ENCODE measurements at places on chromosomes 2 and 18.
A peak's percentile ranks its signal among the peaks of the same experiment; 100 is the strongest.

DNA sequence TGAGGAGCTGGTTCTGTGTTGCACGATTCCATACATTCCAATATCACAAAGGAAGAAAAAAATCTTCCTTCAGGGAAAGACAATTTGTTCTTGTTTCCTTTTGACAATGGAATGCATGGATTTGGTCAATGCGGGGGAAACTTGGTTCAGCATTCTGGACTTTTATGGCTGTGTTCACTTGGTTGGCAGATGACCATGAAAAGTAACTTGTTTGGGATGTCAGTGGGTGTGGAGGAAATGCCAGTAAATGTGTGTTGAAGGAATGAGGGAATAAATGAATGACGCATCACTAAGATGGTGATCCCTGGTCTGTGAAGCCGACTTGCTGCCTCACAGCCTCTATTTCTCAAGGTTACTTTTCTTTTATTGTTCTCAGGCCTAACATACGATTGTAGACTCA, 53.7 kb downstream of the THUMPD2 start:
- no peak for DNase-seq

DNA sequence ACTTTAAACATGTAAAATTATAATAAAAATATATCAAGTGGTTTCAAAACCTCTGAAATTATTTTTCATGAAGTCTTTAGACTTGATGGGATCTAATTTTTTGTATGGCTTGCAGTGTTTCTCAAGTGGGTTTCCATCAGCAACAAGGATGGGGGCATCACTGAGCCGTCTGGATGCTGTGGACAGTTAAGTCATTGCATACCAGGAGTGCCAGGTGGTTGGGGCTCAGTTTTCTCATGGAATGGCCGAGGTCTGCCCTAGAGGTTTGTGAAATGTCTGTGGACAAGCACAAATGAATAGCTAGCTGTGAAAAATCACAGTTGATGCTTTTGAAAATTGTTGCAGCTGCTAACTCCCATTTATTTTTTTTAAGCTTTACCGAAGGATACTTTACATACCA, 1.7 kb downstream of the PRELID3A start:
- no peak for DNase-seq

GRCh38 chr2:111117598-111118480, 2.9 kb upstream of the BCL2L11 start:
- DNase-seq, result no peak

DNA sequence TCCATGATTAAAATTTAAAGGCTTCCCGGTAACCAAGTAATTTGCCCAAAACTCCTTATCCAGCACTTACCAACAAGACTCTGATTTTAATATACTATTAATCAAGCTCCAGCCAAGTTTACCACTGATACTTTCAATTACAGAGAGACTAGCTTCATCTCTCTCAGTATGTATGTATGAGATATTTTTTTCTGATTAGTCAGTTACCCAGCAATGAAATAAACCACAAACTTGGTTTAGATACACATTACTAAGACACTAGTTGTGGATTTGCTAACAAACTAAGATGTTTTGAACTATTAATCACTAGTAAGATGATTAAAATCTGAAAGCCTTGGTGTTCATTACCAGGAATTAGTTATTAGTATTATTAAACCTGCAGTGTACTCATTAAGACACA, 1272.2 kb upstream of the ACVR2A start:
- no peak for DNase-seq

- peak; percentile 51 for DNase-seq
Measured at GRCh38 chr18:69400253-69400975, at the start of gene DOK6. TSS of gene DOK6 (plus strand) at chr18:69400888.

- peak; percentile 63 for DNase-seq
Measured at GRCh38 chr2:52311862-52312261, 1279.9 kb upstream of the NRXN1 start.

GRCh38 chr2:134275058-134275862, 21.4 kb downstream of the MGAT5 start:
- DNase-seq, result no peak

- DNase-seq, result no peak
Measured at GRCh38 chr2:84701880-84702279, 179.0 kb downstream of the TRABD2A start.

- no peak for DNase-seq
Measured at GRCh38 chr2:190948671-190949070, 65.3 kb downstream of the STAT1 start.

DNA sequence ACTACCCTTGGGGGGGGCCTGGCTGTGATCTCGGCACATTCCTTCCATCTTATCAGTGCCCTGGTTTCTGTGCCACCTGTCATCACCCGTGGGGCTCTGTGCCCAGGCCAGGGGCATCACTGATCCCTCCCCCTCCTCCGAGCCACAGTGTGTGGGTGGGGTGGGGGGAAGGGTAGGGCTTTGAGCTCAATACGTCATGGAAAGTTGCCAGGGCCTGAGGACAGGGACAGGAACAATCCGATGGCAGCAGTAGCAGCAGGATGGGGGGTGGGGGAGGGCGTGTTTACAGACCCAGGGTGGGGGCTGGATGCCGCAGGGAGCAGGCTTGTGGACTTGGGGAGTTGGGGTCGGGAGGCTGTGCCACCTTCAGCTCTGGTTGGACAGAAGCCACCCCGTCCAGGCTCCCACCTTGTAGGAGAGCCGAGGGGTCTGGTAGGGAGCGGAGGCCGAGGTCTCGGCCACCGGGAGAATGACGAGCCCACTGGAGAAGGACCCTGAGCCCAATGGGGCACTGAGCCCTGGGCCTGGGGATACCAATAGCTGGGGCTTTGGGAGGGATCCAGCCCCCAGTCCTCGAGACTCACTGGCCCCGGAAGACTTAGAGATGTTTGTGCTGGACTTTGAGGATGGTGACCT, 3.5 kb downstream of the SLC4A3 start:
- DNase-seq, result no peak

- DNase-seq, result no peak
Measured at GRCh38 chr18:35624146-35624545, 42.6 kb downstream of the GALNT1 start.

DNA sequence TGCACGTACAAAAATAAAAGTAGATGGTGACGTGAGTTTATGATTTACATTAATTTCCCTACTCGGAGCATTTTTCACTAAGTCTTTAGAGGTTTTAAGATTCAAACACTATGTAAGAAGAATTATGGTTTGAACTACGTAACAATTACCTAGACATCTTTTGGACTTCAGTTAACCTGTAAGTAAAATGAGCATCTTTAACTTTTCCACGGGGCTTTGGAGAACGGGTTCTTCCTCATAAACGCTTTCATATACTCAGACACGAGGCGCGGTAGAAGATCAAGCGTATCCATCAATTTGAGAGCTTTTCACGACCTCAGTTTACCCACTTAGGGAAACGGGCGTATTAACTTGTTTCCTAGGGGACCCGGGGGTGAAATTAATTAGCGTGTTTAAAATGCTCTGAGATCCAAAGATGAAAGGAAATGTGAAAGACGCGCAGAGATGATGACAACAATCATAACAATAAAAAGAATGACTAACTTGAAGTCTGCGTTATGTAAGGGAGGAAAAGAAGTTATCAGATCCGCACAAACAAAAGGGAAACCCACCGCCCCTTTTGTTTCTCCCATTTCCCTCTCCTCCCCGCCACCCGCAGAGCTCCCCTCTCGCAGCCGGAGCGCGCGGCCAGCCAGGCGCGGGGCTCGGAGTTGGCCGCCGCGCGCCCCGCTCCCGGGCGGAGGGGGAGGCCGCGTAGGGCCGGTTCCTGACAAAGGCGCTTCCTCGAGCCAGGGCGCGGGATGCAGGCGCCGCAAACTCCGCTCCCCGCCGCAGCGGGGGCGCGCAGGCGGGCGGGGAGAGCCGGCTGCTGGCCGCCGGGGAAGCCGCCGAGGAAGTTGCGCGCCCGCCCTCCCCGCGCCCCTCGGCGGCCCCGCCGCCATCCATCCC, 807 bp downstream of the PELI1 start:
- peak; percentile 25 for DNase-seq

DNA sequence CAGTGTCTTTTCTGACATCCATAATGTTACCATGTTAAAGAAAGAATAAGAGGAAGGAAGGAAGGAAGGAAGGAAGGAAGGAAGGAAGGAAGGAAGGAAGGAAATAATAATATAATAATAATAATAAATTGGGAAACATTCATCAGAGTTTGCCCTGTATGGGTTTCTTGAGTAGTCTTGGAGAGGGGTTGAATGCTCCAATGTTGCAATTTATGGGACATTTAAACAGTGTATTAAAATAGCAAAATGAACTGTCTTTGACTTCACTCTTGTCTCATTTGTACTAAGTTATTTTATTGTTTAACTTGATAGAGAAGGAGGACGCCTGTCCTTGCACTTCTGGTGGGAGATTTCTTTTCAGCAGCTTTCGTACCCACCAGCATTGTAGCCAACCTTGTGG, 277.7 kb downstream of the RNF144A start:
- DNase-seq, result no peak

GRCh38 chr2:212078103-212078502, 460.5 kb downstream of the ERBB4 start:
- DNase-seq, result no peak

- DNase-seq, result no peak
Measured at GRCh38 chr2:147829106-147829505, 15.7 kb upstream of the ACVR2A start.

- no peak for DNase-seq
Measured at GRCh38 chr2:144996225-144996795, 476.4 kb upstream of the ZEB2 start.

GRCh38 chr2:15912203-15912602, 28.1 kb upstream of the MYCN start:
- DNase-seq, result no peak

GRCh38 chr2:24211408-24211807, 36.6 kb downstream of the FAM228A start:
- DNase-seq, result no peak

DNA sequence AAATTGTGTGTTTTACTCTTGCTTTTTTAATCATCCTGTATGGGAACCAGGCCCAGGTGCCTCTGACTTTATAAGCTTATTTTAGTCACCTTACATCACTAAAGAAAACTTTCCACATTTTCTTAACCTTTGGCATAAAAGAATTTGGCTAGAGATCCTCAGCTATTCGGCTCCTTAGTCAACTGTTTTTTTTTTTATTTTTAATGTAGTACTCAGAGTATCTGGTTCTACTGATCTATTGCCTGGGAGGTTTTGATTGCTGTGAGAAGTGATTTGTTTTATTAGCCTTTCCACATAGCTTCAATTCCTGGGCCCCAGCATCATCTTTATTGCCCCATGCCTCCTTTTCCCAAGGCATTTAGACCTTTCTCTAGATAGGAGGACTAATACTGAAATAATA, 121.0 kb downstream of the MYO1B start:
- DNase-seq, result no peak

- DNase-seq, result no peak
Measured at GRCh38 chr18:56066524-56067213, 478.7 kb upstream of the TCF4 start.

DNA sequence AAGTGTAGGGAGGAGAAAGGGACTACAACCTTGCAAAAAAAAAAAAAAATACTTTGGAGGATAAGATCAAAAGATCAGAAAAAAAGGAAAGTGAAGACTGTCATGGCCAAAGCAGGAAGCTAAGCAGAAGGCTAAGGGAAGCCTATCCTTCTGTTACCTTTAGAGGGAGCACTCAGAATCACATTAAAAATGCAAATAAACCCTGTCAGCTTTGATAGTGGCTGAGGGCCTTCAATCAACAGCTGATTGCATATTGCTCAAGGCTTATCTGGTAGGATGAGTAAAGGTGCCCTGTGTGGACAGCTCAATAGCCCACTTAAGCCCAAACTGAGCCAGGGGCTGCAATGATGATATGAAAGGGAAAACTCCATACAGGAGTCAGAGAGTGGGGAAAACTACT, 1021.2 kb downstream of the LRP1B start:
- peak; percentile 2 for DNase-seq

GRCh38 chr2:169303579-169304305, 58.6 kb downstream of the LRP2 start:
- no peak for DNase-seq

GRCh38 chr2:3486047-3487027, 33.0 kb downstream of the ADI1 start:
- no peak for DNase-seq

- no peak for DNase-seq
Measured at GRCh38 chr2:191622374-191623320, 55.3 kb upstream of the NABP1 start.

DNA sequence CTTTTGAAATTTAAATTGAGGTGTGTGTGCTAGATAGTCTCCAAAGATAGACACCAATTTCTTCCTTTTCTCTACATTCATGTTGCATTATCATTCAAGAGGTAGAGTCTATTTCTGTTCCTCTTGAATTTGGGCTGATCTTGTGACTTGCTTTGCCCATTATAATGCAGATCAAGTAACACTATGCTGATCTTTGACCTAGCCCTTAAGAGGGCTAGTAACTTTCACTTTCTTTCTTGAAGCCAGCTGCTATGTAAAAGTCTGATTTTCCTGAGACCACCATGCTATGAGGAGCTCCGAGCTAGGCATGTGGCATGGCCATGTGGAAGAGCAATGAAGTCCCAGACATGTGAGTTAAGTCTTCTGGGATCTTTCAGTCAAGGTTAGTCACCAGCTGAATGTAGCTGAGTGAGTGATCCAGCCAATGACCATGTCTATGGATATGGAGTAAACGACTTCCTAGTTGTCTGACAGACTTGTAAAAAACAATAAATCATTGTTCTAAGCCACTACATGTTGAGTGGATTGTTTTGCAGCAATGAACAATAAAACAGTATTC, 189.4 kb upstream of the CWC22 start:
- DNase-seq, result no peak

GRCh38 chr18:2979871-2980790, 32.8 kb downstream of the LPIN2 start:
- DNase-seq, result no peak

DNA sequence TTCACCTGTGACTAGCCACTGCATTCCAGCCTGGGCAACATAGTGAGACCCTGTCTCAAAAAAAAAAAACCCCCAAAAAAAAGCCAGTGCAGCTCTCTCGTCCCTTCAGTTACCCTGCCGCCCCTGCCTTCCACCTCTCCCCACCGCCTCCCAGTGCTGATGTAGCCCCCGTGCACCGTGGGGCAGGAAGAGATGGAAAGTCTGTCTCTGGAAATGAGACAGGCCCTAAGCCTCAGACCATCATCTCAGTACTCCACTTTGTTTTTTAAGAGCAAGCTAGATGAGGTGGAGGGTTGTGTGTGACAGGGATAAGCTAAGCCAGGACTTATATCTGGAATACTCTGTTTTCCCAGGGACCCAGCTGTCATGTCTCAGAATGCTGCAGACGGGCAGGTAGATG, 32.0 kb downstream of the MERTK start:
- no peak for DNase-seq

GRCh38 chr2:135169900-135170753, 118.0 kb downstream of the RAB3GAP1 start:
- no peak for DNase-seq

GRCh38 chr2:62920070-62920469, 130.6 kb upstream of the OTX1 start:
- DNase-seq, result no peak

Measured in NT2/D1 (cell line).